ENCODE measurements at places on chromosomes 6 and 20.

DNA sequence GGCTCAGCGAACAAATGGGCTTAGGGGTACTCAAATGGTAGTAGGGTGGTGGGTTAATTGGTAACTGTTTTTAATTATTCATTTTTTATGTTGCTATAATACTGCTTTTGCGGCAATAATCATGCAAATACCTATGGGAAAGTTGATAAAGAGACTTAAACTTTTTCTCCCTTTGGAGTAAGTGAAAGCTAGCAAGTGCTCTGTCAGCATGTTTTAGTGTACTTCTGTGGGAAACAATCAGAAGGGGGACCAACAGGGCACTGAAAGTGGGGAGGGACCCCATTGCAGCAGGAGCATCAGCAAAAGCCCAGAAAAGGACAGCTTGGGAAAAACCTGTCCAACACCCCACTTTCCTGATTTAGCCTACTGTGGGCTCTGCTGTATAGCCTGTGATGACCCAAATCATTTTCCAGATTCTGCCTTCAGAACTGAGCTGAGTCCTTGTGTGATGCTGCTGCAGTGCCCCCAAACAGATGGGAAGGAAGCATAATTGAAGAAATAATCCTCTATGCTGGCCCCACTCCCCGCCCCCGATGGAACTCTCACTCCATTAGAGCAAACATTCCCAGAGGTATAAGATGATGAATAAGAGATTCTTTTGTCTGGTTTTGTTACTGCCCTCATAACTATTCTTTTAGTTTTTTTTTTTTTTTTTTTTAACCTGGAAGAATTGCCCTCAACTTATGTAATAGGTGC is 322.8 kb downstream of the CD83 start:
- DNase-seq = no peak

DNA sequence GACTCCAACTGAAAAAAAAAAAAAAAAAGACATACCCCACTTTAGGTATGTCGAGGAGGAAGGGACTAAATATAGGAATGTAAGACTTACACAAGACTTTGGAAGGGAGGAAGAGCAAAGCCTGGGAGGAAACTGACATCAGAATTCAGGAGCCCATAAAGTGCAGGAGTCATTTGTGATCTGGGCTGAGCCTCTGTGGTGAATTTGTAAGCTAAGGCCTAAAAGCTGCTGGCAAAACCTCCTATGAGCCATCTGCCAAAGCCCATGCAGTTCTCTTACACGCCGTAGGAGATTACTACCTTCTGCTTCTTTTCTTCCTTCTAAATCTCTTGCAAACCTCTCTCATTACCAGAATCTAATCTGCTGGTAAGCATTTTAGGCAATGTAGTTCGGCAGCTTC is 52.0 kb upstream of the THEMIS start:
- DNase-seq = no peak

DNA sequence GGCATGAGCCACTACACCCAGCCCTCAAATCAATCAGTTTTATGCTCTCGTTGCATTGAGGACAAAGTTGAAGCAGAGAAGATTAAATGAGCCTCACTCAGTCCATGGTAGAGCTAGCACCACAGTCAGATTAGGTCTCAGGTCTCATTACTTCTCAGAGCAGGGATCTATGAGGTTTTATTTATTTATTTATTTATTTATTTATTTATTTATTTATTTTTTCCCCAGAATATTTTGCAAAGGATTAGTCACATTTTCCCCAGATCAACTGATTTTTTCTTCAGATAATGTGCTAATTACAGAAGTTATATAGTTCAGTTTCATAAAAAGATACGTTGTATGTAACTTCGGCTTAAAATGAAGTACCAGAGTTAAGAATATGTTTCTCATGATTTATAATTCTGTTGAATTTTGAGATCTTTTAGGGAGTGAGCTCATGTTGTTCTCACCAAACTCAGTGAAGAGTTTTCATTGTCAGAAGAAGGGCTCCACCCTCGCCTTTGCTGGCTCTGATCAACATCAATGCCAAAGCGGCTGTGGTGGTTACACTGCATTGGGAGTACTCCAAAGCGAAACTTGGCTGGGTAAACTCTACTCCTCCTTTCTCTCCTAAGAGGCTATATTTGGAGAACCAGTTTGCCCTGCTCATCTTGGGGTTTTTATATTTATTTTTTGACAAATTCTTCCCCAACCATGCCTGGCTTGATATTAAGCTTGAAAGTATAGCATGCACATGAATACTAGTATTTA is 12.9 kb upstream of the ID4 start:
- DNase-seq = no peak

DNA sequence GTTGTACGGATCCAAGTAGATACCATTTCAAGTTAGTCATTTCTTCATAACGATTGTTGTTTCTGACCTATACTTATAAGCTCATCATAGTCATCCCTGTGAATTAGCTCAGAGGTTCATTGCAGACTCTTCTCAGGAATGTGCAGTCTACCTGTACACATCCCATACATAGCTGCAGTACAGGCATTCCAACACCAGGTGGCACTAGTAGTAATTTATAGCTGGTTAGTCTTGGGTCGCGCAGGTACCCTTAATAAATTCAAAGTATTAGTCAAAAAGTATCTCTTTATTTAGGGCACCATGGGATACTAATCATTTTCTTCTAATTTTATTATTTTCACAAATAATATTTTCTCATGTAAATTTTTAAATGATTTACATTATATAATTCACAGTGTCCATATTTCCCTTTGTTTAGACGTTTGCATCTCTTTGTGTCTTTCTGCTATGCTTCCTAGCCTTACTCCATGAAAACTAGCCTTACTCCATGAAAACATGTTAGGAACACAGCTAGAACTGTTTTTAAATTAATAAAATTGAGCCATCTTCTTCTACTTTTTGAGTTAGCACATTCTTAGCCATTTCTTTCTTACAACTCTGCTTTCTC is 128.6 kb upstream of the FAM83B start:
- DNase-seq = no peak

DNA sequence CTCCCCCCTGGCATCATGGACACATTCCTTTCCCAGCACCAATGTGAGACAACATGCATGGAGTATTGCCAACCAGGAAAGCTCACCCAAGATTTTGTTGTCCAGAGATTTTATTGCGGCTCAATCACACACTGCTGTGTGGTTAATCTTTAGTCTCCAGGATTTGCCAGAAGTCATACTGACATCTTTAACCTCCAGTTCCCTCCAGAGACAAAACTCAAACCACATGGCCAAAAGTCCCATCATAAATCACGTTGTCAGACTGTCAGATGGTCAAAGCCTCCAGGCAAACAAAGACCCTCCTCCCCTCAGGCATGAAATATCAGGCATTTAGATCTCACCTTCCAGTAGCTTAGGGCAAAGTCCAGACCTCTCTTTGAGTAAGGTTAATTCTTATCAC is 97.3 kb upstream of the OPRM1 start:
- no peak for DNase-seq

GRCh38 chr6:81875782-81876293 is 123.4 kb upstream of the TENT5A start:
- no peak for DNase-seq

- DNase-seq = no peak
Observed at GRCh38 chr6:108690326-108691049, 129.8 kb downstream of the FOXO3 start.

- DNase-seq = no peak
Observed at GRCh38 chr20:47258745-47259695, 97.5 kb downstream of the ZMYND8 start.

DNA sequence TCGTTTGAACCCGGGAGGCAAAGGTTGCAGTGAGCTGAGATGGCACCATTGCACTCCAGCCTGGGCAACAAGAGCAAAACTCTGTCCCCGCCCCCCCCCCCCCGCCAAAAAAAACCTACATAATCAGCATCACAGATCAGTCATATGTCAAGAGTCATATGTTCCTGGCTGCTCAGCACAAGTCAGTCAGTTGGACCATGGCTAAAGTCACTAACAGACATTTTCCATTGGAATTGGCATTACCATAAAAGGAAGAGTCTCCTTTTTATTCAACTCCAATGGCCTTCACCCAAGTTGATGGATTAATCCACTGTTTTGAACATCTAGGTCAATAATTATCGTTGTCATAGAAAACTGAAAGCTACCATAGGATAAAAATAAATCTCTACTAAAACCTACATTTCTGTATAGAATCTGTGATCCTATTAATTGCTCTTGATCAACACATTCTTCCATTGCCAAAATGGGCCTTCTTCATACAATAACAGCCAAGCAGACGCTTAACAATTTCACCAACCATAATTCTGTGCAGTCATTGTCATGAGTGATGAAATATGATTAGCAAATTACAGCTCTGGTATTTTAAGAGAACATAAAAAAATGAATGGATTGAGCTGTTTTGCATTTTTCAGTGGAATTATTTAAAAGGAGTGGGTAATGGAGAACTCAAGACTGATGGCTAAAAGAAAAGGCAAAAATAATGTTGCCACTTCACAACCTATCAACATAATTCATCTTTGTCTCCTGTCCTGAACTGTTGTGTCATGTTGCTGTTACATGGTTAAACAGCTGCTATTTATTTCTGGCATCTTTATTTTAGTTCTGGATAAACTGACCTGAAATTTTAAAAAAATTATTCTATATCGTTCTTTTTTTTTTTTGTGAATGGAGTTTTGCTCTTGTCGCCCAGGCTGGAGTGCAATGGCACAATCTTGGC is 555.5 kb upstream of the JARID2 start:
- no peak for DNase-seq

DNA sequence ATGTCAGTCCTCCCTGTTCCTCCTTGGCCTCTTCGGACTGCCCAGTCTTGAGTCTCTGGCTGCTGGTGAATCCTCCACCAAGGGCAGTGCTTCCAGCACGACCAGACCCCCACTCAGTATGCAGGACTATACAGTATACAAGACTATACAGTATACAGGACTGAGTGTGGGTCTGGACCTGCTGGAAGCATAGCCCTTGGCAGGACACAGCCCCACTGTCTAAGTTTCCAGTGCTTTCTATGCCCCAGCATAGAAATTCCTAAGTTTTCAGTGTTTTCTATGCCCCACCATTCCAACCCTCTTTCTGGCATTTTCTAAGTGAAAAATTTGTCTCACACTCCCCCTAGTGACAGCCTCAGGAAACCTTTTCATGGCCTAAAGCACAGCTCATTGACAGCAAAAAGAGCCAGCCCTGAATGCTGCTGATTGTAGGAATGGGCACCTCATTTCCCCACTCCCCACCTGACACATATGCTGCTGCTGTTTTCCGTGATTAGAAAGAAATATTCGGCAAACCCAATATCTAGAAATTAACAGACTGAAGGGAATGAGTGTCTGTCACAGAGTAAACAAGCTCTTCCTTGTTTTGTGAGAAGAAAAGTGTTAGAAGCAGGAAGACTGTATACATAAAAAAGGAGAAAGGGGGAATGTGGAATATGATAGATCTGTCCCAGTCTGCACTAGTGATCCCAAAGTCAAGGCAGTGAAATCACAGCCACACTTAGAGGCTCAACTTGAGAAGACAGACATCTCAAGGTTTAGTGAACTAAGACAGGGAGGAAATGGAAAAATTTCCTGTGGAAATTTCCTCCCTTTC is 206.9 kb downstream of the IBTK start:
- no peak for DNase-seq

GRCh38 chr20:61128701-61129269 is 123.3 kb upstream of the CDH4 start:
- no peak for DNase-seq

DNA sequence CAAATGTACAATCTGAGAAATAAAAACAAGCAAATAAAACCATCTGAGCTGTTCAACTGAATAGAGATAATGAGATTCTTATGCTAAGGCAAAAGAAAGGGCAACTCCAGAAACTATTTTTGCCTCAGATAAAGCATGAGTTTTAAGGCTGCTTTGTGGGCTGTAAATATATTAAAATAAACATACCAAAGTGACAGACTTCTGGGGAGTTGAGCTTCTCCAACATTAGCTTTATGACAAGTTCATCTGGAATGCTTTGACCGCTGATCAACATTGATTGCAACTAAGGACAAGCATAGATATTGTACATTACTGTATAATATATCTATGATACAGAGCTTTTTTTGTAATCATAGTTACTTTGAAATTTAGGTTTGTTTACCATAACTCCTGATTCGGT is 19.3 kb downstream of the AK9 start:
- DNase-seq = no peak

DNA sequence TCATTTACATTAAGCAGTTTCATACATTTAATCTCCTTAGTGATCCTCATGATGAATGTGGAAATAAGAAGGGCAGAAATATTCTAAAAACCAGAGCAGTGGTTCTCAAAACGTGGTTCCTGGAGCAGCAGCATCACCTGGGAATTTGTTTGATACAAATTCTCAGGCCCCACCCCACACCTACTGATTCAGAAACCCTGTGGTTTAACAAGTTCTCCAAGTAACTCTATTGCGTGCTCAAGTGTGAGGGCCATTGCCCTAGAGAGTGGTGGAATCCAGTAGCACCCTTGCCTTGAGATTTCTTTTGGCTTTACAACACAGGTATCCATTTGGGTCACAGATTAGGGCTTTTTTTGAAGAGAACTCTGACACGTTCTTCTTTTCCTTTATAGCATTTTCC is 354.6 kb upstream of the FLRT3 start:
- DNase-seq = no peak

DNA sequence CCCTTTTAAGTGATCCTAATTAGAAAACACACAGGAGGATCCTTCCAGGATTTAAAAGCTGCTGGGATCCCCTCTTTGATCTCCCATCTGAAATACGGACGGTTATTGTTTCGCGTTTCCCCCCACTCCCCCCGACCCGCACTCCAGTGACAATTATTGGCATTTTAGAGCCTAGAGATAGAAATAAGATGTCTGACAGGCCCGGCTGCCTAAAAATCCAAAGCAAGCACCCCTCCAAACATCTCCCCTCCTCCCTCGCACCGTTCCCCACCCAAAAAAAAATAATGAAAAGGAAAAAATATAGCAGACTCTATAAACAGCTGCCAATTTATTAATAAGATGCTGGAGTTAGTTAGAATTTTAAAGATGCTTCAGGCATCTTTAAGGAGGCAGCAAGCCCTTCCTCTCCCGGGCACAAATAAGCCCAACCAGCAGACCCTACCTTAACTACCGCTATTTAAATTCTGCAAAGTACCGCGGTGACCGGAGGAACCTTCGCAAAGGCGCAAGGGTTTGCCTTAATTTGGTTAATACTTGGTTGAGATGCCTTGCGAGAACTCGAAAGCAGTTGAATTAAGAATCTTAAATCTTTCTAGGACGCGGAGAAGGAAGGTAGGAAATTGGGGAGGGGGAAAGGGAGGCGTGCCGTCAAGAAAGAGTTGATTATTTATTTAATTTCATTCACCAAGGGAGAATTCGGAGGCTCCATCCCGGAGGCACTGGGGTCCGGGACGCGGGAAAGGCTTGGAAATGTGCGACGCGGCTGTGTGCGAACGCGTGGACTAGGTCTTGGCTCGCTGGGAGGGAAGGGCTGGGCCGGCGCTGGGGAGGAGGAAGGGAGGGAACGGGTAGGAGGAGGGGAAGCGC is 1.5 kb upstream of the ISM1 start:
- no peak for DNase-seq

GRCh38 chr6:134035823-134036296 is 16.6 kb downstream of the SLC2A12 start:
- DNase-seq = no peak

- no peak for DNase-seq
Observed at GRCh38 chr20:24445510-24446170, 23.8 kb upstream of the SYNDIG1 start.

GRCh38 chr6:125367036-125367782 is 65.4 kb upstream of the HDDC2 start:
- DNase-seq = no peak

- DNase-seq = no peak
Observed at GRCh38 chr6:168584249-168584648, 143.3 kb downstream of the SMOC2 start.
